Left renal pelvis (tissue), 4 donors: ENCODE measurements at places on chromosomes 12 and 14.
A peak's percentile ranks its signal among the peaks of the same experiment; 100 is the strongest.

DNA sequence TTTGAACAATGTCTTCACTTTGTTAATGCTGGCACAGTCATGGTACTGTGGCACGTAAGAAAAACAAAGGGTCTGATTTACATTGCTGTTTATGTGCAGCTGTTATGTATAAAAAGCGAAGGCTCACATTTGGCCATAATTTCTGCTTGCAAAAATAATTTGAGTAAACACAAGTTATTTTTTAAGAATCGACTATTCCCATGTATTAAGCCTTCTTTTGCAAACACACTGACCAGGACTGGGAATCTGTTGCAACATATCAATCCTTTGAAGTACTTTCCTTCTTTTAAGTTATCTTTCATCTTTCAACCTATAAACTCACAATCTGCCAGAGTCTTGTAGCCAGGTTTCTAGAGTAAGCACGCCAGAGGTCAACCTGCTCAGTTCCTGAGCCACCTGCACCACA lies 145.4 kb upstream of the BMP4 start:
- no peak for DNase-seq

GRCh38 chr12:50839042-50839441 lies 3.7 kb upstream of the TMPRSS12 start:
- no peak for DNase-seq

- DNase-seq: no peak
Observed at GRCh38 chr12:98736352-98737321, 91.5 kb downstream of the APAF1 start.

- DNase-seq: no peak
Observed at GRCh38 chr12:119775246-119775895, 101.7 kb downstream of the CIT start.

- no peak for DNase-seq
Observed at GRCh38 chr12:77648716-77649115, 182.0 kb upstream of the NAV3 start.

DNA sequence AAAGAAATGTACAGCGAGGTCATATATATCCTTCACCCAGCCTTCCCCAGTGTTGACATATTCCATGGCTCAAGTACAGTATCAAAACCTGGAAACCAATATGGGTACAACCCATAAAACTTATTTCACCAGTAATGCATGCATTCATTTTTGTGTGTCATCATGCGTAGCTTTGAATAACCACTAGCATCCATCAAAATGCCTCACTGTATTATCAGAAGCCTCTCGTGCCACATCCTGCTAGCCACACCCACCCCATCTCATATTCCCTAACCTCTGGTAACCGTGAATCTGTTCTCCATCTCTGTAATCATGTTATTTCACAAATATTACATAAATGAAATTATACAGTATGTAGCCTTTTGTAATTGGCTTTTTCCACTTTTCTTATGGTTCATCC lies 314.3 kb downstream of the RAD51B start:
- DNase-seq: no peak

DNA sequence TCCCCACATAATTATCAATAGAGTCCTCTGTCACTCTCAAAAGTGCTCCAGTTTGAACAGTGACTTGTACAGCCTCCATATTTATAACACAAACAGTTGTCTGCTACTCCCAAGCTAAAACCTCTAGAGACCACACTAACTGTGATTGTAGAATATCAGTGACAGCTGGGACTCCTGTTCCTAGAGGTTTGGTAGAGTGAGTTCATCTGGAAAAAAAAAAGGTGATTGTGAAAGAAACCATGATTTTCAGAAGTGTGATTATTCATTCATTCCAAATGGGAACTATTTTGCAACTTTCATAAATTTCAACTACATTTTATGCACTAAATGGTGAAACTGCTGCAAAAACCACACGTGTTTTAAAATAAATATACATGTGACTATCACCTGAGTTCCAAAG lies 128.0 kb upstream of the PLXNC1 start:
- no peak for DNase-seq

GRCh38 chr12:114820796-114821195 lies 136.8 kb upstream of the TBX3 start:
- DNase-seq: no peak

DNA sequence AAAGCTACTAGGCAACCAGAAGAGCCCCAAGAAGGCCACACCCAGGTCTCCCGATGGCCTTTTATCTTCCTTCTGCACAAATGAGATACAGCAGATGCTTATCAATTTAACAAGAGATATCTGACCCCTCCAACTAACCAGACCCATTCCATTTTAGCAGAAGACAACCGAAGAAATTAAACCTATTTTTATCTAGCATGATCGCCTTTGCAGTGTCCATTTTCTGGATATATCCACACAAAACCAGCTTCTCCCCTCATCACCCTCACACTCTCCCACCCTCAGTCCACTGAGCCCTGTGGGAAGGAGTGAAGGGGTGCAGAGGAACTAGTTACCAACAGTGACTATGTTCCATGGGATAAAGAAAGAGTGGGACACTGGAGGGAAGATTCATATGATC lies 20.9 kb upstream of the DHRS4 start:
- no peak for DNase-seq

GRCh38 chr12:125773033-125773640 lies 707.9 kb downstream of the AACS start:
- DNase-seq: no peak

GRCh38 chr14:54447231-54447692 lies 6.1 kb upstream of the CNIH1 start:
- DNase-seq: no peak

GRCh38 chr14:25431211-25432076 lies 381.5 kb upstream of the STXBP6 start:
- DNase-seq: no peak

GRCh38 chr14:59299731-59300130 lies 111.3 kb downstream of the DAAM1 start:
- no peak for DNase-seq

GRCh38 chr12:69993433-69993832 lies 168.4 kb downstream of the MYRFL start:
- DNase-seq: no peak

- DNase-seq: no peak
Observed at GRCh38 chr12:96218989-96219678, 25.0 kb downstream of the ELK3 start.

- no peak for DNase-seq
Observed at GRCh38 chr12:119334430-119335170, at the start of gene CCDC60. CCDC60 (plus strand) TSS chr12:119334729; CDS start chr12:119335177, 448 bp downstream.

- no peak for DNase-seq
Observed at GRCh38 chr12:131965073-131965472, 15.3 kb downstream of the EP400 start.

- no peak for DNase-seq
Observed at GRCh38 chr14:92750994-92751400, 2.6 kb upstream of the LGMN start.

GRCh38 chr14:69917287-69917686 lies 38.1 kb downstream of the SMOC1 start:
- no peak for DNase-seq

- no peak for DNase-seq
Observed at GRCh38 chr14:65791191-65791981, 378.9 kb downstream of the FUT8 start.

DNA sequence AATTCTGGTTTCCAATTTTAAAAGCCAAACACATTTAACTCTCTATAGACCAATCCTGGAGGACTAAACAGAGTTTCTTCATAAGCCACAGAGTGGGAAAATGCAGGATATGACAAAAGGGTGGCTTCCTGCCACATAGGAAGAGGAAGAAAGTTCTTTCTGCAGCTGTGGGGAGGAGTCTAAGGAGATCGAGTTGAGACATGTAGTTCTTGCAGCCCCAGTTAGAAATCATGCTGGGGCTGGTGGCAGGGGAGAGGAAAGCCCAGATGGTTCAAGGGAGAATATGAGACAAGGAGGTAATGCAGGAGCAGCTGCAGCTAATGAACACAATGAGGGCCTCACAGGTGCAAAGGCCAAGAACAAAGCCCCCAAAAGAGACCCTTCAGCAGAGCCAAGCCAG lies 85.0 kb upstream of the ARID2 start:
- DNase-seq: no peak

DNA sequence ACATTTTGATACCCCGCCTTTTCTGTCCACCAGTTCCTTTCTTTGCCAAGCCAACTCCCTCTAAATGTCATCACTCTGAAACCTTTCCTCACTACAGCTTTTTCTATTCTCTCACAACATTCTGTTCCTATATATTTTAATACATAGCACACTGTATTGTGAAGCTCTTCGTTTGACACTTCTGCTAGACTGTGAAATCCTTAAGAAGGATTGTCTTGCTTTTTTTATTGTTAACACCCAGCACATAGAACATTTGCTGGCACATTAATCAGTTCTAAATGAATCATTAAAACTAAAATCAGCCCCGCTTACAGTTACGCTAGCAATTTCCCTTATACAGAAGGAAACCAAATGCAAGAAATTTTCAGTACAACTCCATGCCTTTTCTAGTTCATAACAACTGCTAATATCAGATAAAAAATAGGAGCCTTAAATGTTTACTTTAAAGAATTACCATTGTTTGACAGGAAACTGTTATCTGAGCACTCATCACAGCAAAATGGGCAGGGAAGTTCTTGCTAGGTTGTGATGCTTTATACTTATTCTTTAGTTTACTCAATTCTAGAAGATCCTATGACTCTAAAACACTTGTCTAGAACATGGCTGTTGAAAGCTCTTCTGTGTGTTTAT lies 93.5 kb downstream of the PPP1R12A start:
- no peak for DNase-seq

- no peak for DNase-seq
Observed at GRCh38 chr14:50678163-50678562, 10.1 kb upstream of the SAV1 start.

DNA sequence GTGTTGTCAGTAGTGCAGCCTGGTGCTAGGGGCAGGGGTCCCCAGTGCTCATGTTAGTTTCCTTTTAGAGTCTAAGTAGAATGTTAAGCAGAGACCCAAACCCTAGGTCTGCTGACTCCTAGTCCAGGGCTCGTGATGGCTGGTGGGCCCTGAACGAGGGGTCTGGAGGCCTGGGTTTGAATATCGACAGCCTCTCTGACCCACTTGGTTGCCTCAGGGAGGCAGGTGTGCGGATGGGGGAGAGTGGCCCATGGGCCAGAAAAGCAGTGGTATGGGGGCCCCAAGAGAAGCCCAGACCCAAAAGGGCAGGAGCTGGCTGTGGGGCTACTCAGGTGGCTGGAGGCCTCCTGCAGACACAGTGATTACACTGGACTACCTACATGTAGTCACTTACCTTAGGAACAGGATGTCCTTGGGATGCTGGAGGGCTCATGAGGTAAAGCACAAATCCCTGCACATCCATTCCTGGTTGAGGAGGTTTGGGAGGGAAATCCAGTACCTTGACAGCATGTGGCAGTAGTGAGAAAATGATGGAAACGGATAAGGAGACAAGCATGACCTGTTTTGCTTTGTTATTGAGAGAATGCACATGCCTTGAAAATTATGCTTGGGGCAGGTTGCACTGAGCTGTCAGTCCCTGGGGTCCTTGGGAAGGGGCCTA lies 1.7 kb upstream of the SLC25A29 start:
- DNase-seq: no peak

GRCh38 chr14:92384461-92385133 lies 61.6 kb downstream of the SLC24A4 start:
- no peak for DNase-seq

DNA sequence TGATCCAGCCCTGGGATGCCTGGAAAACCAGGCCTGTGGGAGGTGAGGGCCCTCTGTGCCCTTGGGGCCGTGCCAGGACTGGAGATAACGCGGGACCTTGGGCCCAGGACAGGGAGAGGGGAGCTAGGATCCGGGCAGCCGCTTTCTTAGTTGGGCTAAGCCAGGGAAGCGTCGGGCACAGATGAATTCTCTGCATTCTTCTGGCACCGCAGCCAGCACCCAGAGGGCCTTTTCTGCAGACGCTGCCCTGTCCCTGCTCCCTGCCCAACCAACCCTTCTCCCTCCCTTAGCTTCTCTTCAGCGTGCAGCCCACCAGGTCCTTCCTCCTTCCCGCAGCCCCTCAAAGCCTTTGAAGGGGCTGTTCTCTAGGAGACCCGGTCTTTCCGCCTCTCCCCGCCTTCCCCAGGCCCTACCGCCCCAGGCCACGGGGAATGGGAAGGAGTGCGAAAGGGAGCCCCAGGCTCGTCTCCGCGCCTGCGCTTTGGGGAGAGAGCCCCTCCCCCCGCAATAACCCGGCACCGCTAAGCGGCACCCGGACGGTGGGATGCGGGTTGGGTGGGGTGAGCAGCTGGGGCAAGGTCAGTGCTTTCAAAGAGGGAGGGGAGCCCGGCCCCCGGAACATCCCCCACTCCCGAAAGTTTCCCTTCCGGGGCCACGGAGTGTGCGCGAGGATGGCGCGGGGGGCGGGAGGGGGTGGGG lies 663 bp downstream of the NCKAP5L start:
- DNase-seq: no peak

GRCh38 chr12:1318327-1319031 lies 275.9 kb downstream of the FBXL14 start:
- DNase-seq: peak; percentile 24

DNA sequence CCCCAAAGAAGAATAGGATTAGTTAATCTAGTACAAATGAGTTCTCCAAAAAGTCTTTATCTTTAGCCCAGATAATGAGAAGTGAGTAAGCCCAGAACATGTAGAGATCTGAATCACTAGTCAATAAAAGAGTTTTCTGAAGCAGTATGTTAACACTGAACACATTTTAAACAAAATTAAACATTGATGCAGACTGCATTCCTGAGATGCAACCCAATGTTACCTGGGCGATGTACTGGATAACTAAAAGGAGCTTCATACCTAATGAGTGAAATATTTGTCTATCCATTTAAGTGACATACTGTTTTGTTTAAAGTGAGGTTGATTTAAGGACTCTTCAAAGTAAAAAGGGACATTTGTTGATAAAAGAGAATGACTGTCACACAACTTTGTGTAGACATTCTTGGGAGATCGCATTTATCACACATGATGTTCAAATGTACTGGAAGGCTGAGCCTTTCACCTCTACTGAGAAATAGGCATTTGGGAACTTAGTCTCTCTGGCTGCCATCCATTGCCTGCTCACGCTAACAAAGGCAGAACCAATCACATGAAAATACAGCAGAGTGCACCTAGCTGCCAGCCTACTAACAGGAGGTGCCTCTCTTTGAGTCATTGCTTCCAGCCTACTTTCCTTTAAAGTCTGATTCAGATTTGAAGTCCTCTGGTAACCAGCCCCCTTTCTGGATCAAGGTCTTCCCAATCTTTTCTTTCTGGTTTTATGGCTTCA lies 287.7 kb downstream of the BTG1 start:
- no peak for DNase-seq

DNA sequence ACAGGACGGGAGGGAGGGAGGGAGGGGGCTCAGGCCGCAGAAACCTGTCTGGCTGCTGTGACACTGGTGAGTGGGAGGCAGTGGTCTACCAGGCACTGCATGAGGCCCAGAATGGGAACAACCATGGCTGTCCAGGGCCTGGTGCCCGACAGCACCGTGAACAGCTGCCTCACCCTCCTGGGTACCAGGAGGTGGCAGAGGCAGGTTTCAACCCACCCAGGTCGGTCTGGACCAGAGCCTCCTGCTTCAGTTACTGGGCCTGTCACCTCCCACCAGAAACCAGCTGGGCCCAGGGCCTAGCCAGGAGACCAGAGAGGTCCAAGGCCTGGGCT lies 80.2 kb downstream of the ITPK1 start:
- DNase-seq: no peak
